Fibroblast of skin of scalp (primary cell): ENCODE measurements at places on chromosomes 12 and 14.

DNA sequence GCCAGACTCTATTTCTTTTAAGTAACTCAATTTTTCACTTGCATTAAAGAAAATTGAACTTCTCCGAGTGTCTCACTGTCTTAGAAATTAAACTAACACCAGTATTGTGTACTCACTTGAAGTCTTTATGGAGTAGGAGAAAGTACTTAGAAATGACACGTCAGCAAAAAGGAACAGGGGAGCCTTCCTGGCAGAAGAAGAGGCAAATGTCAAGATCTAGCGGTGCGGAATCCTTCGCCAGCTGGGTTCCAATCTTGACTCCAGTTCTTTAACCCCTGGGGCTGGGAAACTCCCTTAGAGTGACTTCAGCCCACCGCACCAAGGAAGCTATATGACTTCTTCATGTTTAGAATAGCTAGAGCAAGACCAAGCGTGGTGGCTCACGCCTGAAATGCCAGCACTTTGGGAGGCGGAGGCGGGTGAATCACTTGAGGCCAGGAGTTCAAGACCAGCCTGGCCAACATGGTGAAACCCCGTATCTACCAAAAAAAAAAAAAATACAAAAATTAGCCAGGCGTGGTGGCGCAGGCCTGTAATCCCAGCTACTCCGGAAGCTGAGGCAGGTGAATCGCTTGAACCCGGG is 34.4 kb downstream of the WBP11 start:
- DNase-seq, result peak; percentile 4

DNA sequence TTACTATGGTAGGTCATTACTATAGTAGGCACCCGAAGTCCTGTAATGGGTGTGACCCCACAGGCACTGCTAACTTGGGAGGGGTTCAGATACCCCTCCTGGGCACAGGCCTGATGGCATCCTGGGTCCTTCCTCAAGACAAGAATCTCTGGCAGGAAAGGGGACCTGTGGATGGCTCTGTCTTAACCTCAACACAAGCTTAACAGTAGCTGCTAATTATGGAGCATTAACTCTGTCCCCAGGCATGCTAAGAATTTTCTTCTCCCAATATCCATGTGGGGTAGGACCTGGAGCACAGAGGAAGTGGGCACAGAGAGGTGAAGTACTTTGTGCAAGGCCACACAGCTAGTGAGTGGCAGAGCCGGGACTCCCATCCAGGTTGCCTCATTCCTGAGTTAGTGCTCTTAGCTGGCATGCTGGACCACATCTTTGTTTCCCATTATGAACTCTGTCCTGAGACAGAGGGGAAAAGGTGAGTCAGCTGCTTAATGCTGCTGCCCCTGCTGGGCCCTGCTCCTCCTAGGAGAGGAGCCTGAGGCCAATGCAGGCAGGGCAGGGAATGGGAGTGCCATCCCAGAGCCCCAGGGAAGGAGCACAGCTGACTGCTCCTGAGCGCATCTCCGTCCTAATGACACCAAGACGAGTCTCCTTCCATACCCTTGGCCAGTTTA is 32.1 kb downstream of the GALNT16 start:
- DNase-seq, result peak; percentile 20

DNA sequence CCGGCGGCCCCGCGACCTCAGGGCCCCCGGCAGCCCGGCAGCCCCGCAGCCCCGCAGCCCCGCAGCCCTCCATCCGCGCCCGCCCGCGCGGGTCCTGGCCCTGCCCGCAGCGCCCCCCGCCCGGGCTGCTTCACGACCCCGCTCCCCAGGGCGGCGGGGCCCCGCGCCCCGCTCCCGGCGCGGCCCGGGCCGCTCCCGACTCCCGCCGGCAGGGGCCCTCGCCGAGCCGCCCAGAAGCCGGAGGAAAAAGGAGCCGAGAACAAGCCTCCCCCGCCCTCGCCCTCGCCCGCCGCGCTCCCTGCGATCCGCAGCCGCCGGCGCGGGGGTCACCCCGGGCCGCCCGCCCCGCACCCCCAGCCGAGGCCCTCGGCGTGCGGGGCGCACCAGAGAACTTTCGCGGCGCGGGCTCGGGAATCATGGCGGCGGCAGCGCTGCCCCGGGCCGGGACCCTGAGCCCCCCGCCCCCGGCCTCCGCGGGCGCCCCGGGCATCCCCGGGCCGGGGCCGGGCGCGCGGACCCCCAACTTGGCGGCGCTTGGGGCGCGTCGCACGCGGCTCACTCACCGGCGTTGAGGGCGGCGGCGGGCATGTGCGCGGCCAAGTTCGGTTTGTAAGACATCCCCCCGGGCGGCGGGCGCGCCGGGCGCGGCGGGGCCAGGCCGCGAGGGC is 521 bp downstream of the CDK2AP1 start:
- DNase-seq, result peak; percentile 72

DNA sequence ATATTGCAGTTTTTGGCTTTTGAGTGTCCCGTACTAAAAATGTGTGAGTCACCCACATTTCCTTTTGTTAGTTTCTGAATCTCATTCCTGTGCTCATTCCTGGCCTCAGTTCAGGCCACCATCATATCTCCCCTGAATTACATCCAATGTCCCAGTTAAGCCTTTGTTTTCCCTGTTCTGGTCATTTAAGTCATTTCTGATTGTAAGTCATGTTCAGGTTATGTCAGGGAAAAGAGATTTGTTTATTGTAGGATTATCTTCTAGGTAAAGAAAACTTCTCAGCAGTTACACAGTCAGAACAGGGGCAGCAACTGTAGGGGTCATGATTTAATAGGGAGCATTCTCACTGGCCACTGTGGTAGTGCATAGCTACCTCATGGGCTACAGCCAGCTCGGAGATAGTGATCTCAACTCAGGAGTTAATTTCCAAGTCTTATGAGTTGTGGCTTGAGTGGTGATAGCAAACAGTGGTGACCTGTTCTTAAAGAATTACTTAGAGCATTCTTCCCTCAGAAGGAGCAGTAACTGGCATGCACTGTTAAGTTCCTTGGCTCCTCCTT is 6.7 kb downstream of the DDX47 start:
- peak; percentile 91 for DNase-seq

DNA sequence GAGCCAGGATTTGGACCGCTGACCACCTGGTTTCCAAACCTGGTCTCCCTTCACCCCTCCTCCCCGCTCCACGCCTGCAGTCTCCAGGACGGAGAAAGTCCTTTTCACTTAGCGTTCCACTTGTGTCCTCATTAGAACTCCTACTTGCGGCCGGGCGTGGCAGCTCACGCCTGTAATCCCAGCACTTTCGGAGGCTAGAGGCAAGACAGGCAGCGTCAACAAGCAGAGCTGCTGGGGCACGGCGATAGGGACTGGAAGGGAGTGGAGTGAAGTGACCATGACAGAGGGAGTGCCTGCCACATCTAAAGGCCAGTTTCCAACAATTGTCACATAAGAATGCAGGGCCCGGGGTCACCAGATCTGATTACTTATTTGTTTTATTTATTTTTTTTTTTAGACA is 132.5 kb upstream of the NCOR2 start:
- no peak for DNase-seq

- DNase-seq, result peak; percentile 79
These were observed 84.1 kb upstream of the GNG2 start for GRCh38 chr14:51776102-51776894.

DNA sequence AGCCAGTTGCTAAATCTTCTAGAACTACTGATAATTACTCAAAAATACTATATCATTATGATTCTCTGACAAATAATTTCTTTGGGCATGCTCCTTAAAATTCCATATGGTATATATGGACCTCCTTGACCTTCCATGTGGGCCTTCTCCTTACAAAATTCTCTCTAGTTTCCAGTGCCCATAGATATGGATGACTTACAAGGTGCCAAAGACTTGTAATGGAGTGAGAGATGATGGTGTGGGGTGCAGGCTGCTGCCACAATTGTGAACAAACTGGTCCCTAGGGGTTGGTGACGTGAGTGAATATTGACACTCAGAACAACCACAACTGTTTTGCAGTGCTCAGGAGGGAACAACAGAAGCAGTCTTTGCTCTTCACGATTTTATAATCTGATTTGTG is 378.9 kb downstream of the SNAPC1 start:
- no peak for DNase-seq
